ENCODE measurements at places on chromosomes 12 and 14.

DNA sequence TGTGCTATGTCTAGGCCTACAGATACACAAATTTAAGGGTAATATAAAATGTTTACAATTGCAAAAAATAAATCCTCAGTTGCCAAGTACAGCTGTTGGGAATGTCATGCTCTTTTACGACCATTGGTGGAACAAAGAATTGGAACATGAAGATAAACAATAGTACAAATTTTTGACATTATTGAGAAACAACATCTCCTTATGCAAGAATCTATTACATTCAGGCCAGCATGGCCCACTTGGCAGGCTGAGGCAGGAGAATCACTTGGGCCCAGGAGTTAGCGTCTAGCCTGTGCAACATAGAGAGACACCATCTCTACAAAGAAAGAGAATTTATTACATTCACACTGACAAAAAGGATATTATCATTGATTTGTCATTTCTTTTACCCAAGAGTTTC is 135.9 kb upstream of the NTF3 start:
- no peak for DNase-seq

DNA sequence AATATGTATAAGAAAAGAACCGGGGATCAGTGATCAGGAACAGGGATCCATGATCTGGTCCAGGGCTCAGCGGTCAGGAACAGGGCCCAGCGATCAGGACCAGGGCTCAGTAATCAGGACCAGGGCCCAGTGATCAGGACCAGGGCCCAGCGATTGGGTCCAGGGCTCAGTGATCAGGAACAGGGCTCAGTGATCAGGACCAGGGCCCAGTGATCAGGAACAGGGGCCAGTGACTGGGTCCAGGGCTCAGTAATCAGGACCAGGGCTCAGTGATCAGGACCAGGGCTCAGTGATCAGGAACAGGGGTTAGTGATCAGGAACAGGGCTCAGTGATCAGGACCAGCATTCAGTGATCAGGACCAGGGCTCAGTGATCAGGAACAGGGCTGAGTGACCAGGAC is 56.3 kb downstream of the TMEM121 start:
- peak; percentile 26 for DNase-seq

- DNase-seq: no peak
These were observed 1.8 kb downstream of the CPNE8 start for GRCh38 chr12:38903596-38903995.

- DNase-seq: no peak
These were observed 151.2 kb upstream of the RFLNA start for GRCh38 chr12:124143726-124144125.

DNA sequence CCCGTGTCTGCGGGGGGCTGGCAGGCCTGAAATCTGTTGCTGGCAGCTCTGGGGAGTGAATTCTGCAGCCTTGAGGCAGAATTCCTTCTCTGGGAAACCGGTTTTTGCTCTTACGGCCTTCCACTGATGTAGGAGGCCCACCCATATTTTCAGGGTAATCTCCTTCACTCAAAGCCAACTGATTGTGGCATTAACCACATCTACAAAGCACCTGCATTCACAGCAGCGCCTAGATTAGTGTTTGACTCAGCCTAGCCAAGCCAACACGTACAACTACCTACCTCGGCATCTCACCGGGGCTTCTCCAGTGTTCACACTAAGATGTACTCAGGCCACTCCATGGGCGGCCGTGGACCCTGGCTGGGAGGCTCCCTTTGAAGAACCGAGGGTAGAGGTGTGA is 15.8 kb downstream of the C12orf43 start:
- no peak for DNase-seq

DNA sequence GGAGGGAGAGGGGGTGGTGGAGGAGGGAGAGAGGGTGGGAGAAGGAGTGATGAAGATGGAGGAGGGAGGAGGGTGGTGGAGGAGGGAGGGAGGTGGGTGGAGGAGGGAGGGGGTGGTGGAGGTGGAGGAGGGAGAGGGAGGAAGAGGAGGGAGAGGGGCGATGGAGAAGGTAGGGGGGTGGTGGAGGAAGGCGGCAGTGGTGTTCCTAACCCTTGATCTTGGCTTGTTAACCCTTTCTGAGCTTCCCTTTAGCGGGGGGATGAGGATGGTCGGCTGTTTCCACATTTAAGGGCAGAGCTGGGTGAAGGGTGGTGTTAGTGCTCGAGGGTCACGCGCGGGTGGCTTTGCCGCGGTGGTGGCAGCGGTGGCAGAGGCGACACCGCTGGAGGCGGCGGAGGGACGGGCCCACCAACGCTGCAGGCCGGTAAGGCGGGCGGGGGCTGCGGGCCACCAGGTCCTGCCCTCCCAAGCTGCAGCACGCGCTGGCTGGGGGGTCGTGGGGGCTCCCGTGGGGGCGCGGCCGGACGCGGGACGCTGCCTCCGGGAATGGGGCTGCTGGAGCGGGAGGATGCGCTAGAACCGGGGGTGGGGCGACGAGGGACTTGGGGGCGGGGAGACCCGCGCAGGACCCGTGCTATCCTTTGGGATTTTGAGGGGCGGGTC is 156.3 kb downstream of the PTPN11 start:
- no peak for DNase-seq

- no peak for DNase-seq
These were observed 22.6 kb downstream of the C12orf75 start for GRCh38 chr12:105352940-105353635.

DNA sequence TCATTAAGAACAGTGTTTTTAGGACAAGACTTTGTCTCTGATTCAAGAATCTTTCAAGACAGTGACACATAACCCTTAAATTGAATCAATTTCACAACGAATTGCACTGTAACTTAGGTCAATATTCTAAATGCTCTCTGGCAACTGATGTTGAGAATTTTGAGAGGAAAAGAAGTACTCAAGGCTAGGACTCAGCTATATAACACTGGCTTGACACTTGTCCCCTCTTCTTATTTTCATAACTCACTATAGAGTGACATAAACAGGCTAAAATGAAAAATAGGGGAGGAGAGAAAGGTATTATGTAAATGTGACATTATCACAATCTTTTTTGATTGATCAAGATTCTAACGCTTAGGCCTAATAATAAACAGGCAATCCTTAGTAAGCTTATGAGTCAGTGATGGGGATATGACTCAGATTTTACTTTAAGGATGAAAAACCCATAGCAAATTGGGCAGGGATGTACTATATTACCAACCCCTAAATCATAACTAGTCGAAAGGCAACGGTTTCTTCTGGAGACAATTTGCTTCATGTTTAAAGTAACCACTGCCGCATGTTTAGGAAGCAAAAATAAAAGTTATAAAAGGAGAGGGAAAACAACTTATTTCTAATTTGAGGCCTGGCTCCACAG is 10.9 kb downstream of the BTG1 start:
- DNase-seq: no peak

DNA sequence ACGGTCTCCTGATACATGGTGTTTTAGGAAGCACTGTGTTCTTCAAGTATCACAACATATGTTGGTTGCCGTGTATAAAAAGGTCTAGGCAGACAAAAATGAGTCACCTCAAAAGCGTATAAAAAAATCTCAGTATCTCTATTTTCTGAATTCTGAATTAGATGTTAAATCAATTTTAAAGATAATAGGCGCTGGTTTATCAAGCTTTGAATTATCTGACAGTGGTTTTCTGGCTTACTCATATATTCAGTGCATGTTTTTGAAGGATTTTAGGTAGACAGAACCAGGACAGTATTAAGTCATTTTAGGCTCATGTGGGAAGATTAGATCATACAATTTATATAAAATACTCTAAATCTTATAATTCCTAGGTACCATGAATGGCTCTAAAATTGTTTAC is 110.8 kb downstream of the TMTC2 start:
- DNase-seq: no peak

DNA sequence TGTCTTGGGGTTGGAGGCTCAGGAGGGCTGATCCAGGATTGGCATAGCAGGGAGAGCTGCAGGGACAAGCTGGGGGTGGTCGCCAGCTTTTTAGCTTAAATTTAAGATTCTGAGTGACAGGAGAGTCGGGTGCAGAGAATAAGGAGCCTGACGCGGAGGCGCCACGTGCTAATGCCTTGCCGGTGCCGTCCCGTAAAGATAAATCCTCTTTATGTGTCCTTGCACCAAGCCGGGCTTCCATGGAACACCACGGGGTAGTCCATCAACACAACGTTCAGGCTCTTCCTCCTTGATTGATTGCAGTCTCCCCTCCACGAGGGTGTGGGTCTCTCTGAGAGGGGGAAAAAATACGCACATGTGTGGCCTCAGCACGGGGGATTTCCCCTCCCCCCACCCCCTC is 3.9 kb downstream of the DLK1 start:
- no peak for DNase-seq

GRCh38 chr14:60647081-60647836 is 2.0 kb downstream of the SIX1 start:
- DNase-seq: peak; percentile 43

DNA sequence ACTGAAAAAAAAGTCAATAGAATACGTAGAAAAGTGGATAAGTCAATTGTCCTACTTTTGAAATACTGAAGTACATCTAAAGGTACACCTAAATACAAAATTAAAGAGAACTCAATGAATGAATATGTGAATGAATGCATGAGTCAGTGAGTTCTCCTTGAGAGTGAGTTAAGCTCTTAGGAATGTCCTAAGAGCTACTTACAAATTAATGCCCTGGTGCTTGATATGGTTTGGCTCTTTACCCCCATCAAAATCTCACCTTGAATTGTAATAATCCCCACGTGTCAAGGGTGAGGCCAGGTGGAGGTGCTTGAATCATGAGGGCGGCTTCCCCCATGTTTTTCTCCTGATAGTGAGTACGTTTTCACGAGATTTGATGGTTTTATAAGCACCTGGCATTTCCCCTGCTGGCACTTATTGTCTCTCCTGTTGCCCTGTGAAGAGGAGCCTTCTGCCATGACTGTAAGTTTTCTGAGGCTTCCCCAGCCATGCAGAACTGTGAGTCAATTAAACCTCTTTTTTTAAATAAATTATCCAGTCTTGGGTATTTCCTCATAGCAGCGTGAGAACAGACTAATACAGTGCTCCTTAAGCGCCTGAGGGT is 192.2 kb upstream of the ARHGAP5 start:
- no peak for DNase-seq

DNA sequence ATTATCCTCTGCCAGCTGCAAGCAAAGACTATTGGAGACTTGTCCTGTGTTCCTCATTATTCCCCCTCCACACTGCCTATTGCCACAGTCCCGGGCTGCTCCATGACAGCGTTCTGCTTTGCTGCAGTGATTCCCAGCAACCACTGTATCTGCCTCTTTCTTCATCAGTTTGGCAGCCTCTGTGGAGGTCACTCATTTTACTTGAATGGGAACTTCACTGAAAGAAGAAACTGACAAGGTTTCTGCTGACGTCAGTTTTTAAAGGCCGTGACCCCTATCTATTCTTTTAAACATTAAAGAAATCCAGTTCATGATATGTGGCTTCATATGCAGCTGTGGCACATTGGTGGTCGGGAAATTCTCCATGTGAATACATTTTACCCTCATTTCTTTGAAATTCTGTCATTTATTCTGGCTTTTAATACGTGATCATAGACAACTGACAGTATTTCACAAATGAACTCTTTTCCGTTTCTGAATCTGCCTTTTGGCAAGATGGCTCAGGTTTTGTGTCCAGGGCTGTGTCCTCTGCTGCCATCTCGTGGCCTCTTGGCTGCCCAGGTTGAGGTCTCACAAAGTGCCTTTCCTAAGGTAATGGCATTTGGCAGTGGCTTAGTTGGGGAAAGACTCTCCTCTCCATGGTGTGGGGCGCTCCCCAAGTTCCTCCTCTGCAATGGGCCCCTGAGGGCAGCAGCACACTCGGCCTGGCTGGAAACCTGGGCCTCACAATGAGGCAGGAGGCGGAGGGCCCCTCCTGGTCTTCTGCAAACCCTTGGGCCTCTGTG is 5.8 kb downstream of the TMEM253 start:
- DNase-seq: peak; percentile 69

DNA sequence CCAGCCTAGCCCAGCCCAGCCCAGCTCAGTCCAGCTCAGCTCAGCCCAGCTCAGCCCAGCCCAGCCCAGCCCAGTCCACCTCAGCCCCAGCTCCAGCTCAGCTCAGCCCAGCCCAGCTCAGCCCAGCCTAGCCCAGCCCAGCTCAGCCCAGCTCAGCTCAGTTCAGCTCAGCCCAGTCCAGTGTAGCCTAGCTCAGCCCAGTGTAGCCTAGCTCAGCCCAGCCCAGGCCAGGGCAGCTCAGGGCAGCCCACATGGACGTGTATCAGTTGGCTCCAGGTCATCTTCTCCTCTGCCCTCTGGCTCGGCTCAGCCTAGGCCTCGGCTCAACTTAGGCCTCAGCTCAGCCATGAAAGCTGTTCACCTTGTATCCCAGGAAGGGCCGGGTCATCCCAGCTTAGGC is 64.7 kb downstream of the TMEM121 start:
- peak; percentile 10 for DNase-seq

GRCh38 chr12:115726691-115727090 is 550.8 kb downstream of the MED13L start:
- DNase-seq: no peak

DNA sequence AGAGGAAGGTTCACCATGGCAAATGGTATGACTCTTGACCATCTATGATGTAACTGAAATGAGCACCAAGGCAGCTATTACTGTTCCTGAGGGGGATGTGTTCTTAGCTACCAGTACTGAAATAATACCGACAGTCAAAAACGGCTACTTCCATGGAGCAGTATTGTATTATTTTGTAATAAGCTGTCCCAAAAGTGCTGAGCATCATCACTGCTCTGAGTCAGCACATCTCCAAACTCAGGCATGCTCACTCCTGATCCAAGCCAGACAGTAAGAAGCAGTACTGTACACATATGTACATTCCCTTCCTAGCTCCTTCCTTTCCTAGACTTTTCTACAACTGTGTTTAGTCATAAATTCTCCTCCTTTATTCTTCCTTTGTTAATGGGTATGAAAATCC is 8.6 kb downstream of the VTI1B start:
- no peak for DNase-seq

- DNase-seq: no peak
These were observed 20.3 kb upstream of the POC1B start for GRCh38 chr12:89546151-89546550.

DNA sequence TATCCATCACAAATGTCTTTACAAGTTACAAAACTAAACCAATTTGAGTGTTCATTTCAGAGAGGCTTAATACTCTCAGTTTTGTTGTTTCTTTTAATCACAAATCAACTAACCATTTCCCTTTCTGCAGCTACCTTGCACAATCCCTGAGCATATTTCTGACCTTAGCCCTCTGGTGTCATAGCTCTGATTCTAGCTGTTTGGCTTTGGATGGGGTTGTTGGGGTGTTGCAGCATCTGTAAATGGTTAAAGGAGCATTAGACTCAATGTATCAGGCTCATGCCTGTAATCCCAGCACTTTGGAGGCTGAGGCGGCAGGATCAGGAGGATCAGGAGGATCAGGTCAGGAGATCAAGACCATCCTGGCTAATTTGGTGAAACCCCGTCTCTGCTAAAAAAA is 461.4 kb downstream of the NRXN3 start:
- no peak for DNase-seq

GRCh38 chr12:64240781-64241180 is 18.7 kb upstream of the KICS2 start:
- DNase-seq: no peak

DNA sequence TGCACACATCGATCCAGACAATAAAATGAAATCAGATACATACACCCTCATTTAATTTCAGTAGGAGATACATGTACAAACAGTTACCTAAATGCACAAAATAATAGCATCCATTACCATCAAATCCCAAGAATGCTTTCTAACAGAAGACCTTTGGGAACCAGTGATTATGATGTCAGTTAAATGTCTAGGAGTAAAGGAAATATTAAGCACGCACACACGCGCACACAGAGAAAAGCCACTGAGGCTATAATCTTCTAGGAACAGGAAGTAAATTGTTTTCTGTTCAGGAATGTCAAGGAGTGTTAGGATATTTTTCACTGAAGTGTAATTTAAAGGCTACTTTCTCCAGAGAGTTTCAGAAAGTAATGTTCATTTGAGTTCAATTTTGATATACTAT is 250.1 kb downstream of the MDGA2 start:
- no peak for DNase-seq

- DNase-seq: no peak
These were observed 82.7 kb downstream of the C14orf132 start for GRCh38 chr14:96121660-96122395.
